ENCODE measurements at places on chromosomes 4 and X.

GRCh38 chrX:106898462-106898861 is 4.7 kb downstream of the RIPPLY1 start:
- peak; percentile 11 for DNase-seq

DNA sequence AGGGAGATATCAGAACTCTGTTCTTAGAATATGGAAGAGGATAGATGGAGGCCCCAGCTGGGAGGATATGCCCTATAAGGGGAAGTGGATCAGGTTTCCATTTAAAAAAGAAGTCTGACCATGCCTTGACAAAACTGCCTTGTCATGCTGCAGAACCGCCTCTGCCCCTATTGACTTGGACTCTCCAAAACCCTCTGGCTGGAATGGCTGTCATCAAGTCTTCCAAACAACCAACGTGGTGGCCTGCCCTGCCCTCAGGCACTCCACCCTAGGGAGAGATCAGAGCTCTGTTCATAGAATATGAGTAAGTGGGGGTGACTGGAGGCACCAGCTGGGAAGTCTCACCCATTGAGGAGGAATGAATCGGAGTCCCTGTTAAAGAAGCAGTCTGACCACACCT is 114.9 kb downstream of the VSIG4 start:
- DNase-seq = no peak

GRCh38 chr4:133157460-133158160 is 8.5 kb downstream of the PCDH10 start:
- DNase-seq = peak; percentile 49

DNA sequence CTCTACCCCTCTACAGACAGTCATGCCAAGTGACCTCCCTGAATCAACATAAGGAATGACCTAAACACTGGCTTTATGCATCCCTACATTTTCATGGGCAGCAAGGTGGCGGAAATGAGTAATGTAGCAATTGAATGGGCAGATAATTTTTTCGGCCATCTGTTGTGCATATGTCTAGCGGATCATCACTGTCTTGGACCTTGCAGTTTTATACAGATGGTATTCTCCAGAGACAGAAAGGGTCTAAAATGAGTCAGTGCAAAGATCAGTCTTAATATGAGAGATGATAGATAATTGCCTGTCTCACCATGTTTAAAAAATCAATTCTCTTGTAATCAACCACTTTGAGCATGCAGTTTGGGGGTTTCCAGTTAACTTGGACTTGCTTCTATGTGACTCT is 177.3 kb upstream of the DKK2 start:
- no peak for DNase-seq

DNA sequence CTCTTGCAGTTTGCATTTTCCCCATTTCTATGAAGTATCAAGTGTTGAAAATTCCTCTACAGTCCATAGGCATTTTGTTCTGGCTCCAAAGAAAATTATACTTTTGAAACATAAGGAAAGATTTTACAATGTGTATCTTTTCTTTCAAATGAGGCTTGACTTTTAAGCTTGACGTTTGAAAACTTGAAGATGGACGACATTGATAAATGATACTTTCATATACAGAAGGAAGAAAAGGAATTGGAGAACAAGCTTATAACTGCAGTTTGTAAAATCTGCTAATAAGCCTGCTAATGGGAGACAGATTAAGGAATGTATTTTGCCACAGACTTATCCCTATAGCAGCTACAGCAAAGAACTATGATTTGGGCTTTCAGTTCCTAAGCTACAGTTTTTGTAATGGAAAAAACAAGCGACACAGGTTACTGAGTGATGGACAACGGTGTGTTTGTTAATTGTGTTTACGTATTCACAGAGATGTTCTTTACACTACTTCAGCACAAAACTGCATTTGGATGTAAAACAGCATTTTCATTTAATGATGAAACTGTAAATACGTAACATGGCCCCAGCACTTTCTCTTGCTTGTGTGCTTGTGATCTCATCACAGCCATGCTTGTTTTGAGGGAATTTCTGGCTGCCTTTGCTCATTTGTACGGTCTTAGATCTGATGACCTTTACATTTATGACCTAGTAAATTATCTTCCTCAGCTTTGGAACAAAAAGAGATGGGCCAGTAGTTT is 83.2 kb upstream of the FAT1 start:
- DNase-seq = no peak
